ENCODE measurements at places on chromosomes 2 and 18. TPM values are rescaled to one million over a fixed set of nuclear protein-coding genes. Genes with fewer than 3 reads are reported as not detected.

Gene HAAO
- 31.3 TPM for total RNA-seq

Gene AGXT
- 0.18 TPM for total RNA-seq

- no peak for DNase-seq
Observed at GRCh38 chr18:24333084-24333483, 64.5 kb downstream of the OSBPL1A start.

Gene ANKZF1
- 56.3 TPM for total RNA-seq

DNA sequence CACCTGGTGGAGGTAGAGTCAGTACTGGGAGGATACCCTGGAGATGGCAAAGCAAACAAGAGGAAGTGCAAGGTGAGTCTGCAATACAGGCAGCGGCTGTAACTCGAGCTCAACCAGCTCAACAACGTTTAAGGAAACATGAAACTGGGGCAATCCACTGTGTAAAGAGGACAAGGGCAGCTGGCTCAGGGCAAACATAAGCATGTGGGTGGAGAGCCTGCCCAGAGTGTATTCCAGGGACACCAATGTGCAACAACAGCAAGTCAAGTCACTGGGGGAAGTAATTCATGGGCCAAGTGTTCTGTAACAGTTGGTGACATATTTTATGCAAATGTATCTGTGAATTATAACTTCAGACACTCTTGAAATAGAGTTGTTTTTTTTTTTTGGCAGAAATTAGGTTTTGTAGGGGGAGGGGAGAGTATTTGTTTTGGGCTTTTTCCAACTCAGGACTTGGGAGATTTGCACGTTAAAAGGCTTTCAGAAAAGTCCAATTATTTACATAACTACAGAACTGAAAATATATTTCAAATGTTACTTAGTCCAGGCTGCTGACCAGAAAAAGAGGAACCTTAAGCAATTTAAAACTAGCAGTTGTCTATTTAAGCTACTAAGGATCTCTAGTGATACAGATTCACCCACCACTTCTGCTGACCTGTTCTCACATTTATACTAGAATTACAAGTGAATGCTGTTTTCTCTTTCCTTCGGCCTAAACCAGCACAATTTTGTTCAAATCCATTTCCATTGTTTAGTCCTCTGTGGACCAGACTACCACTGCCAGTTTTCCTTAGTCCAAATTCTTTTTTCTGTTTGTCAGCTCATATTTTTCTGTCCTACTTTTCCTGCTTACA is 18.6 kb downstream of the NRXN1 start:
- DNase-seq = peak; percentile 69

DNA sequence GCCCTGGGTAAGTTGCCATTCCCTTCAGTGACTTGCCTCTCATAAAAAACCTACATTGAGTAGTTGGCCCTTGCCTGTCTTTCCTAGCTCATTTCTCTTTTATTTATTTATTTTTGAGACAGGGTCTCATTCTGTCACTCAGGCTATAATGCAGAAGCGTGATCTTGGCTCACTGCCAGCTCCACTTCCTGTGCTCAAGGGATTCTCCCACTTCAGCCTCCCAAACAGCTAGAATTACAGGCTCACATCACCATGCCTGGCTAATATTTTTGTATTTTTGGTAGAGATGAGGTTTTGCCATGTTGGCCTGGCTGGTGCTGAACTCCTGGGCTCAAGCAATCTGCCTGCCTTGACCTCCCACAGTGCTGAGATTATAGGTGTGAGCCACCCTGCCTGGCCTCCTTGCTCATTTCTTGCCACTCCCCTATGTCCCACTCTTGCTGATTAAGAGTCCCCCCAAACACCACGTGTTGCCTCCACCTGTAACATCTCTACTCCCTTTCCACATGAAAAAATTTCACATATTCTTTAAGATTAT is 12.6 kb downstream of the EVA1A start:
- DNase-seq = peak; percentile 55

Gene PCARE
- not detected for total RNA-seq
